ENCODE measurements at places on chromosomes 11 and 22.
A peak's percentile ranks its signal among the peaks of the same experiment; 100 is the strongest.

- DNase-seq: no peak
Measured at GRCh38 chr22:44661070-44661469, 40.9 kb upstream of the PRR5 start.

DNA sequence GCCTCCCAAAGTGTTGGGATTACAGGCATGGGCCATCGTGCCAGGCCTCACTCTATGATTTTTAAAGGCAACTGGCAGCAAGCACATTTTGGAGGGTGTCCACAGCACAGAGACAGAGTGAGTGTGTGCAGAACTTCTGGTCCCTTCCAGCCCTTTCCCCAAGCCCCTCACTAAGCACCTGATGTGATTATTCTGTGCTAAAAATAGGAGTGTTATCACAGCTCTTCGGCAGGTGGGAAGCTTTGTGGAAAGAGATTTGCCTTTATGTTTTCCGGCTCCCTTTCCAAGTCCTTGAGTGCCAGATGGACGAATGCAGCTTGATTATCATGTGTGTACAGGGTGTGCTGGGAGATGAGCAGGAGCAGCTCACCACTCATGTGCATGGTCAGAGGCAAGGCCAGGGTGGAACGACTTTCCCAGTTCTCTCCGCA is 310.8 kb downstream of the DDX10 start:
- DNase-seq: no peak

GRCh38 chr22:20437613-20438426 is at the start of gene SCARF2:
Gene SCARF2, minus strand, starts transcription at chr22:20437825. Its CDS starts 71 bp downstream, at chr22:20437754.
- no peak for DNase-seq

DNA sequence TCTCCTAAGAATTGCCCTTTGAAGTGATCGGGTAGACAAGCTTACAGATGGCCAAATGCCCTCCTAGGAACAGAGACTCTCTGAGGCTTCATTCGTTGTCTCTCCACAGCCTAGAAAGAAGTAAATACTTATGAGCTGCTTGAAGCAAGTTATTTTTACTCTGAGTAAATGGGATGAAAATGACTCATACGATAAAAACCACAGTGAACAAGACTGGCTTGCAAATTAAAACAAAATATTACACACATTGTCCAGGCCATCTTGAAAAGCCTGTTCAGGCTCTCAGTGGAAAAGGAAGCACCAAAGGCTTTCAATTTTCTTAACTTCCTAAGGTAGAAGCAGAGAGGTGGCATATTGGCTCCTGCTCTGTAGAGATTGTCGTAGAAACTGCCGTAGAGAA is 294.2 kb downstream of the NELL1 start:
- no peak for DNase-seq

DNA sequence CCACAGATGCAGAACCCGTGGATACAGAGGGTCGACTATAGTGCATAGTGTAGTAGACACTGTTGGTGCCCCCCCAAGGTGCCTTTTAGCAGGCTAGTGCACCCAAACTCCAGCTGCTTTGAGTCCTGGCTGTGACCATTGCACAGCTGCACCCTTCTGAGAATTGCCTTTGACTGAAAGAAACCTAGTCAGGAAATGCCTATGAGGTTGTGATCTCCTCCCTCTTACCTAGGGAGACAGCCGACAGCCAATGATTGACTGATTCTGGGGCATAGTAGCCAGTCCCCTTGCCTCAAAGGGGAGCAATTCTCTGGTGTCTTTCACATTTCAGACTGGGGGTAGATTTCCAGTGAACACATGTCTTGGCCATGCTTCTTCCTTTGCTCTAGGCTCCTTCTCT is 74.2 kb downstream of the DCDC1 start:
- no peak for DNase-seq

GRCh38 chr11:117876059-117876340 is 458 bp downstream of the FXYD6 start:
- DNase-seq: no peak

DNA sequence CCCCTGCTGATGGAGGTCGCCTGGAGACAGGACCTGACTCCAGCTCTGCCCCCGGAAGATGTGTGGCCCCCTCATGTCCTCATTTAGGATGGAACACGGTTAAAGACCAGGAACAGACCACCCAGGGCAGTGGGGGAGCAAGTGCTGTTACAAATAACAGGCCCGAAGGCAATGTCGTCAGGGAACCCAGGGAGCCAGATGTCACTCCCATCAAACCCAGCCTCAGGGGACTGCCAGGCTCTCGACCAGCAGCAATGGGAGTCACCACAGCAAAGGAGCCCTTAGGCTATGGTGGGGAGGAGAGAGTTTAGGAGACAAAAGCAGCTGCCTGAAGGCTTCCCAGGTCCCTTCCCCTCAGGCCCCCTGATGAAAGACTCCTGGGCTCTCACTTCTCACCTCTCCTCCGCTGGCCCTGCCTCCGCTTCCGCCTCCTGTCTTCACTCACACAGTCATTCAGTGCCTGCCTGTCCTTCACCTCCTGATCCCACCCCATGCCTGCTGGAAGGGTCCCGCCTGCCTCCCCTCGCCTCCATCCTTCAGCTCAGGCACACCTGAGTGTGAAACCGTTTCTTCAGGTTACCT is 4.4 kb downstream of the RPS19BP1 start:
- DNase-seq: no peak

DNA sequence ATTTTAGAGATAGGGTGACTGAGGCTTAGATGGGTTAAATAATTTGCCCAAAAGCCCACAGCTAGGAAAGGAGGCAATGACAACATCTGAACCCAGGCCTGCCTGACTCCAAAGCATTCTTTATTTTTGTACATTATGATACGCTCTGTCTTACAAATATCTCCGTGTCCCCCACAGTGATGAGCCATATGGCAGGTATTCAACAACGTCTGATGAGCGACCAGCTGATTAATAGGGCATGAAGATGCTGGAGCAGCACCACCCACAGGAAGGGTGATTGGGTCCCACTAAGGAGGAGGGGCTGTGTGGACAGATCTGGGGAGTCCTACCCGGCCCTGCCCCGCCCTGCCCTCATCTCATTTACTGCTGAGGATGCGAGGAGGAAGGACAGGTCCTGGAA is 380.6 kb downstream of the CADM1 start:
- DNase-seq: no peak

- no peak for DNase-seq
Measured at GRCh38 chr11:96943970-96944369, 554.2 kb downstream of the JRKL start.

DNA sequence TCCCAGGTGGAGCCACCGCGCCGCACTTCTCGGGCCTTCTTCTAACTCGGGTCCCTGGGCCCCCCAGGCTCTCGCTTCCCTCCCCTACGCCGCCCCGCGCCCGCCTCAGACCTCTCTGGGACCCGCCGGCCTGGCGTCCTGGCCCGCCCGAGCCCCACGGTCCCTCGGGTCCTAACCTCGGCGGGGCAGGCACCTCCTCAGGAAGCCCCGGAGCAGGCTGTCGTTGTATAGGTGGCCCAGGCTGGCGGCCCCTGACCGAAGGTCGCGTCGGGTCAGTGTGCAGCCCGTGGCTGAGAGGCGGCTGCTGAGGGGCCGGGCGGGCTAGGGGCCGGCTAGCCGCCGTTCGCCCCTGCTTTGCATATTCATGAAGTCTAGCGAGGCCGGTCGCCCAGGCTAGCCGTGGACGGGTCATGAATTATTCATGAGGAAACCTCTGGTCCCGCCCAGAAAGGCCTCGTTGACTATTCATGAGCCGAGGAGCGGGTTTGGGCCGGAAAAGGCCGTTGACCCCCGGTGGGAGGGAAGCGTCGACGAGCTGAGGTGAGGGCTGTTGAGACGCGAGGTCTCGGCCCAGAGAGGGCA is at the start of gene HORMAD2:
TSS of gene HORMAD2 (plus strand) at position 513 of the 582 bp plus-strand sequence. CDS start 13,489 bp downstream, outside the sequence.
- no peak for DNase-seq

GRCh38 chr22:50202130-50202666 is 1.4 kb downstream of the SELENOO start:
- no peak for DNase-seq

DNA sequence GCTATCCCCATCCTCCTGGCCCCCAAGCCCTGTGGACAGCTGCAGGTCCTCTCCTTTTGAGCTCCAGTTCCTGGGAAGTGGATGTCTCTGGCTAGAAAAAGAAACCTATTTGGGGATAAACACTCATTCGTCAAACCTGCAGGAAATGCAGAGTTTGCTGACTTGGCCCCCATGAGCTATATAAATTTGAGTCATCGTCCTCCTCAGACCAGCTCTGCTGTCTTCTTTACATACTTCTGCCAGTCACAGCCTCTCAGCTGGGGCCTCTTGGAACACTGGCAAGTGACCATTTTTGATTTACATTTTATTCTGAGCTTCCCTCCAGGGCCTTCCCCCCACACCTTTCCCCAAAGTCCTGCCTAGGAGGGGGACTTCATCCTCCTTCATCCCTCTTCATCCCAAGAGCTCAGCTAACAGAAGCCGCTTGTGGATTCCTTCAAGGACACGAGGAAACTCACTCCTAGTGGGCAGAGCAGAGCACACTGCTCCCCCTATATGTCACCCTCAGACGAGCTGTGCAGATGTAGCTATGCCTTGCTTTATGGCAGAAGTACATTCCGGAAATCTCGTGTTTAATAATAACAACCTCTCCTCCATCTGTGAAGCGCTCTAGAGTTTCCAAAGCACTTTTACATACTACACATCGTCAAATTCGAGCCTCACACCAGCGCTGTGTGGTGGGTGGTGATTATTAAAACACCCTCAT is 131.8 kb downstream of the FEZ1 start:
- no peak for DNase-seq

DNA sequence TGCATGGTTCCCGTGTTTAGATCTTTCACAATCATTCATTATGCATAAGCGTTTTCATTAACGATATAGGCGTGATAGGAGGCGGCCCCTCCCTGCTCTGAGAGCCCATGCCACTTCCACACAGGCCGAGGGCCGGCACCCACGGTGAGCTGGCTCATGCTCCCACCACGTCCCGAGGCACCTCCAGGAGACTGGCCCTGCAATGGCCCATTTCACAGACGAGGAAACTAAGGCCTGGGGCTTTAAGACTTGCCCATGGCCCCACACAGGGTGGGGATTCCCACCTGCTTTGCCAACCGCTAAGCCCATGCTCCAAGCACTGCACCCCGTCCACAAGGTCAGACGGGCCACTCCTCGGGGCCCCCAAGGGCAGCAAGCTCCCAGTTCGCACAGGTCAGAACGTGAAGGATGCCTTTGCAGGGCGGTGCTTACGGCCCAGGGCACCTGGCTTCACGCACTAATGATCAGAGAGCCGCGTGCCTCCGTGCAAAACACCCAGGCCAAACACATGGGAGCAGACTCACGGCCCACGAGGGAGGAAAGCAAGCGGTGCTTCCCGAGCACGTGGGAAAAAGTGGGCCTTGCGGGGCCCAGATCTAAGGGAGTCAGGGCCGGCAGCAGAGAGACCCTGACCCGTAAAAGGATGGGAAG is 8.3 kb downstream of the OSBPL5 start:
- no peak for DNase-seq

- no peak for DNase-seq
Measured at GRCh38 chr11:14544611-14545010, 24.4 kb upstream of the PSMA1 start.

DNA sequence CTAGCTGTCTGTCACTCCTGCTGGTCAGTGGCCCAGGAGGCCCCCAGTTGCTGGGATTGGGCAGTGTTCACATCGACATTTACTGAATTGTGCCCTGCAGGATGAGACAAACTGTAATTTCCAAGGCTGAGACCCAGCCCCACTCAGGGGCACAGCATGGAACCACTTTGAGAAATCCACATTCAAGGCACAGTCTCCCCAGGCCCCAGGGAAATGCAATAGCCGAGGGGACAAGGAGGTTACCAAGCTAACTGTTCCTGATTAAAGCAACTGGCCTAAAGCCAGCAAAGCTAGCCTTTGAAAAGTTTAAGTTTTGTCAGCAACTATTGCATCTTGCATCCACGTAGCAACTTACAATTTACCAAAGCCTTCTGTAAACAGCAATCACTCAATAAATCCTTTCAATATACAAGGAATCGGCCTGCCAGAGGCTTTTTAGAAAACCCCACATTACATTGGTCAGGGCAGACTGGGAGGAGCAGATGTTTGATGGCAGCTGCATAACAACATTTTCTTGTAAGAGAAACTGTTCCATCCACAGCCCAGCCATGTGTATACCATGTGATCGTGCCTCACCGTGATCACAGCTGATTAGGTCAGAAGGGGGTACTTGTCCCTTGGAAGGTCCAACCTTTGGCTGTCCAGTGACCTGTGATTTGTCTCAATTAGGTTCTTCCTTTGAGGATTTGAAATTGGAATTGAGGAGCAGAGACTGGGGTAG is 103.9 kb downstream of the TENM4 start:
- DNase-seq: no peak

DNA sequence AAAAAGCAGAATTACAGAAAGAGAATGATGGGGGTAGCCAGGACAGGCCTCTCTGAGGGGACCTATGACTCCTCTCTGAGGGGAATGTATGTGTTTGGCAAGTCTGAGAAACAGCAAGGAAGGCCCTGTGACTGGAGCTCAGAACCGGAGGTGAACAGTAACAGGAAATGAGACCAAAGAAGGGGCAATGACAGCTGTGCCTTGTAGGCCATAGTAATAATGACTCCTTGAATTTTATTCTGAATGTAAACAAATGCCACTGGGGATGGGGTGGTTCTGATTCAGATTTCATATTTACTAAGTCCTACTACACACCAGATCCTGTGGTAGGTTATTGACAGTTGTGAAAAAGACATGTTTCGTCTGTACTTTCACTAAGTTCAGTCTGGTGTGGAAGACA is 52.8 kb upstream of the APOA1 start:
- DNase-seq: peak; percentile 3

GRCh38 chr22:50144005-50144614 is 26.4 kb upstream of the PANX2 start:
- no peak for DNase-seq

GRCh38 chr11:68354148-68354872 is 41.9 kb downstream of the LRP5 start:
- DNase-seq: no peak
